T-helper 2 cell (primary cell): ENCODE measurements at places on chromosomes 4 and X.

DNA sequence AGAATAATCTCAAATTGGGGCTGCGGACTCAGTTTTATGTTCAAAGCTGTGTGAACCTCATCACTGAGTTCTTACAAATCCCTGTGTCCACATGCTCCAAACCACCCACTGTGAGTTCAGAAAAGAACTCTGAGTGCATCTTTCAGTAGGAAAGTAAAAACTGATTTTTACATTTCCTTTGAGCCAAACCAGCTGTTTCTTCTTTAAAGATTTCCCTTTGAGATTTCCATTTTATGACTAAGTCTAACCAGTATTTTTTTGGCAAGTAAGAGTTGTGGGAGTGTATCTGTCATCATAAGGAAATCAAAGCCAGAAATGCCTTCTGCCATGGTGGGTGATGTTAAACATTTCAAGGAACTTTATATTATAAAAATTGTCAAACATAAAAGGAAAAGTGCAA, 100.0 kb downstream of the TET2 start:
- DNase-seq = no peak

GRCh38 chr4:120754590-120754989, 167.9 kb downstream of the PRDM5 start:
- no peak for DNase-seq

DNA sequence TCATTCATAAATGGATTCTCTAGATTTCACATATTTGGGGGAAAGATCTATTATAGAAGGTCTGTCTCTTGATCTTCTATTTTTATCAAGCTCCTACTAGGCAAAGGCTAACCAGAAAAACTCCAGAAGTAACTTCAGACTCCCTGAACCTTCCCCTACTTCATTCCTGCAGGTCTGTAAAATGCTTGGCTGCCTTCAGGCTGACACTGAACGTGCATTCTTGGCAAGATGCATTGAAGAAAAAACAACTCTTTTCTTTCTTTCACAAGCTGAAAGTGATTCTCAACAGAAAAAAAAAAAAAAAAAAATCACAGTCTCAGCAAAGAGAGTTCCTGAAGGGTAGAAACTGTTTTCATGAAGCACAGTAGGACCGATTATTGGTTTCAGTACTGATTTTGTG, 12.7 kb downstream of the OPHN1 start:
- no peak for DNase-seq

DNA sequence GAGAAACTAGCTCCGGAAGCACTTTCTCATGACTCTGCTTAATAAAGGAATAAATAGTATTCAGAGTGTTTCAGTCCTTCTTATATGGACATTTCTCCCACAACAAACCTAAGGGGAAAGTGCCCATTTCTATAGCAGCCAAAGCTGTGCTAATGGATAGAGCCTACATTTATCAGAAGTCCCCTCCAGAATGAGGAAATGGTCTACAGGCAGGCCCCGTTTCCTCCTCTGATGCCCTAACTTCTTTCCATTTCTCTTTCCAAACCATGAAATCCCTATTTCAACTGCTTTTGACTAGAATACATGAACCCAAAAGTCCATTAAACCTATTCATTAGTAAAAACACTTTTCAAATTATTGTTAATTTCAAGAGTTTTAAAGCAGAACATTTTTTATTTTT, 4.5 kb downstream of the ACSL1 start:
- DNase-seq = no peak

DNA sequence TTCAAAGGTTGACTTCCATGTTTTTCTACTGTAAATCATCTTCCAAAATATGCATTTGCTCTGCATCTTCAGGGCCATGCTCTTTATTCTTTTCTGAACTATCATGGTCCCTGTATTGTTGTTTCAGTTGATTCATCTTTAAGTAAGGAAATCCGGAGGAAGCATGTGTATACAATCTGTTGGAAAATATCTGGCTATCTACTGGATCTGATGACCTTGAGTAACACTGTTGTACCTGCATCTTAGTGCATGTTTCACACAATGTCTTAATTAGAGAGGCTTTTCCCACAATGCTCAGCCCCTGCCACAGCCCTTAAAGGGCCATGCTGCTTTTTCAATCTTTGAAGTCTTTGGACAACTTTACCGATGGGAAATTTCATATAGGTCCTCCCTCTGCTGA, 61.8 kb upstream of the SH3RF1 start:
- no peak for DNase-seq

GRCh38 chr4:72208421-72209075, 176.7 kb downstream of the NPFFR2 start:
- no peak for DNase-seq

GRCh38 chrX:41779030-41779564, 55.1 kb downstream of the GPR82 start:
- DNase-seq = no peak

- DNase-seq = no peak
Measured at GRCh38 chr4:88091378-88091777, 67.1 kb downstream of the ABCG2 start.

- DNase-seq = no peak
Measured at GRCh38 chr4:7328913-7329638, 105.7 kb downstream of the PSAPL1 start.

DNA sequence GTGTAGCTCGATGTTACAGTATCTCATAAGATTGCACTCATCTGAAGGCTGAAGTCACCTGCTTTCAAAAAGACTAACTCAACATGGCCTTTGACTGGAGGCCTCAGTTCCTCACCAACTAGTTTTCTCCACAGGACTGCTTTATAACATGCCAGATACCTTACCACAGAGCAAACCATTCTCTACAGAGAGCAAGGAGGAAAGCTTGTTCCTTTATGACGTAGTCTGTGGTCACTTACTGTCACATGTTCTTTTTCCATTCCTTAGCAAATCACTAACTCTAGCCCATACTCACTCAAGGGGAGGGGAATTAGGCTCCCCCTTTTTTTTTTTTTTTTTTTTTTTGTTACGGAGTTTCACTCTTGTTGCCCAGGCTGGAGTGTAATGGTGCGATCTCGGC, 3.2 kb downstream of the THAP9 start:
- DNase-seq = no peak

GRCh38 chr4:182743815-182744214, 173.4 kb downstream of the DCTD start:
- no peak for DNase-seq

GRCh38 chr4:122412547-122412946, 33.7 kb downstream of the ADAD1 start:
- no peak for DNase-seq

DNA sequence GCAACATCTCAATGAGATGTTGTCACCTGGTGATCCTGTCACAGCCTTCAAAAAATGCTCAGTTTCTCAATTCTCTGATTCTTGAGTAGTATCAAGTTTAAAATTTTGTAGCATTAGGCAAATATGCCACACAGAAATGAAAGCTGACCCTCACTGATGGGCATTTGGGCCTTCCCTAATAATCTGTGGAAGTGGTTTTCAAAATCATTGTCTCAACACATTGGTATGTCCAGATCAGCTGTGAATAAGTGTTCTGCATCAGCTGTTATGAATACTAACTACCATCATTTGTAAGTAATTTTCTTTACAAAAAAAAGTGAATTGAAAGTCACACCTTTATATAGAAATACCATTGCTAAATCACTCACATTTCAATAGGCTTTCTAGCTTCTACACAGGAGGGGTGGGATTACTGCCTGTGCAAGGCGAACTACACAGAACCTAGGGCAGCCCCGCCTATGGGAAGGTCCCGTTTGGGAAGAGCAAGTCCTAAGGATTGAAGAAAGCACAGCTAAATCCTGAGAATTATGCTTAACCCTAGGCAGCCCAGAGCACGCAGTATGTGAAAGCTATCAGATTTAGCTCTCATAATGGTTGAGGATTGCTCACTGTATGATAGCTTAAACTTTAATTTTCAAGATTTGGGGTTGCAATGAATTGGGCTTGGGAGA, 73.4 kb downstream of the GPC3 start:
- no peak for DNase-seq

- DNase-seq = no peak
Measured at GRCh38 chr4:24411299-24411698, 173.1 kb downstream of the DHX15 start.
